ENCODE measurements at places on chromosomes 7 and 10.

DNA sequence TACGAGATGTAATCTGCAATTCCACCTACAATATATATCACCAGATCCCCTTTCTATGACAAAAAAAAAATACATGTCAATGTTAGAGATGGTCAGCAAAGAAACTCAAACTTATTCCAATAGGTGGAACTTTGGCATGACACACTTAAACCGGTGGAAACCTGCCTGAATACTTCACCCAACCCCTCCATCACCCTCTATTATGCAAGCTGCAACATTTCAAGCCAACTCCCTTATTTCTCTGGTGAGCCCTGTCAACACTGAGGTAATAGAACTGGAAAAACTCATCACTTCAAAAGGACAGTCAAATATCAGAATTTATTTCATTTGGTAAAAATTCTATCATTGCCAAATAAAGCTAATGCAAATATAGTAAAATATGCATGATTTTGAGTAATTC lies 3.6 kb downstream of the ZNF438 start:
- DNase-seq, result no peak

DNA sequence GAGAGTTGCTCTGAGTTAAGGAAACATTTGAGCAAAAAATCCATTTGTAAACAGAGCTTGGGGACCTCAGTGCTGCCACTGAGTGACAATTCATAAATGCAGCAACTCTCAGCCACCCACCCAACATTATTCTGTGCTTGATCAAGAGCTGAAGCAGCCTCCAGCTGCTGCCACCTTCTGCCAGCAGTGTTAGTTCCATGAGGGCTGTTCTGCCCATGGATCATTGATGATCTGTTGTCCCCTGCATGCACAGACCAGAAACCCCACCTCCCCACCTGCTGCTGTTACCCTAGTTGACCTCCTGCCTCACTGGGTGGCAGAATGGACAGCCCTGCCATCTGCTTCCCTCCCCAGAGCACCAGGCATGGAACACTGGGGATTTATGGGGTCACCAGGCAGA lies 305.4 kb downstream of the KCNMA1 start:
- no peak for DNase-seq

DNA sequence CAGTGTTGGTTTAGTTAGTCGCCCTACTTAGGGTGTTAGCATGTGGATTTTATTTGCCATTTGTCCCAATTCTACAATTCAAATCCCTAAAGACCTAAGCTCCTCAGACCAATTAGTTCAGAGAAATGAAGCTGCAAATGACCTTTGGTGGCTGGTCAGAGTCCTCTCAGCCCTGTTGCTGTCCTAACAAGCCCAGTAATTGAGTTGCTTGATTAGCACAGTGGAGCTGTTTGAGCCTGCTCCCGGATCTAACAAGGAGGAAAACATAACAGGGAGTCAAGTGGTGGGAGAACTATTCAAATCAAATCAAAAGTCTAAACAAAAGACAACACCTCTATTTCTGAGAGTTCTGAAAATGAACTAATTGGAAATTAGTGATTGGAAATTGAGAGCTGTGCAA lies 22.1 kb downstream of the ZDHHC6 start:
- DNase-seq, result no peak

DNA sequence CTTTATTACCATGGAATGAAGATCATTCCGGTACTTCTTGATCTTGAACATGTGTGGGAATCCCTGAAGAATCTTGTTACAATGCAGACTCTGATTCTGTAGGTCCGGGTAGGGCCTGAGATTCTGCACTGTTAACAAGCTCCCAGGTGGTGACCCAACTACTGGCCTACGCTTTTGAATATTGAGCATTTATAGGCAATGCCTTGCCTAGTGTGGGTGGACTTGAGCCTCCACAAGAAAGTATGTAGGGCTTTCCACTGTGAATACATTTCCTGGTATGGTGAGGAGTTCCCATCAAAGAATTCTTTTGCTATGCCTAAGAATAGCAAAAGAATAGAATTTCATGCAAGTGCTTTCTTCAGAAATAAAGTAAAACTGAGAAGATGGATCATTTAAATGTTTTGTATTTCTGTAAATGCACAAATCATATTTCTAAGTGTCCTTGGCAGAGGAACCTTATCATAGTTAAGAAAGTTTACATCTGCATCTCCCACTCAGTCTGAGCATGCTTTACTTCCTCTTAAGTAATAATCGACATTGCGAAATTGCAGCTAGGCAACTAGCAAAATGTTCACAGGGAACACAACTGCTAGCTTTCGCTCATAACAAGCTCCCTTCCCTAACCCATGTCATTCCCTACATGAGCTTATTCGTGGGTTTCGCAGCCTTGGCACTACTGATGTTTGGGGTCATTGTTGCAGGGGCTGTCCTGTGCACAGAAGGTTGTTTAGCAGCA lies 71.4 kb downstream of the AHR start:
- DNase-seq, result no peak

DNA sequence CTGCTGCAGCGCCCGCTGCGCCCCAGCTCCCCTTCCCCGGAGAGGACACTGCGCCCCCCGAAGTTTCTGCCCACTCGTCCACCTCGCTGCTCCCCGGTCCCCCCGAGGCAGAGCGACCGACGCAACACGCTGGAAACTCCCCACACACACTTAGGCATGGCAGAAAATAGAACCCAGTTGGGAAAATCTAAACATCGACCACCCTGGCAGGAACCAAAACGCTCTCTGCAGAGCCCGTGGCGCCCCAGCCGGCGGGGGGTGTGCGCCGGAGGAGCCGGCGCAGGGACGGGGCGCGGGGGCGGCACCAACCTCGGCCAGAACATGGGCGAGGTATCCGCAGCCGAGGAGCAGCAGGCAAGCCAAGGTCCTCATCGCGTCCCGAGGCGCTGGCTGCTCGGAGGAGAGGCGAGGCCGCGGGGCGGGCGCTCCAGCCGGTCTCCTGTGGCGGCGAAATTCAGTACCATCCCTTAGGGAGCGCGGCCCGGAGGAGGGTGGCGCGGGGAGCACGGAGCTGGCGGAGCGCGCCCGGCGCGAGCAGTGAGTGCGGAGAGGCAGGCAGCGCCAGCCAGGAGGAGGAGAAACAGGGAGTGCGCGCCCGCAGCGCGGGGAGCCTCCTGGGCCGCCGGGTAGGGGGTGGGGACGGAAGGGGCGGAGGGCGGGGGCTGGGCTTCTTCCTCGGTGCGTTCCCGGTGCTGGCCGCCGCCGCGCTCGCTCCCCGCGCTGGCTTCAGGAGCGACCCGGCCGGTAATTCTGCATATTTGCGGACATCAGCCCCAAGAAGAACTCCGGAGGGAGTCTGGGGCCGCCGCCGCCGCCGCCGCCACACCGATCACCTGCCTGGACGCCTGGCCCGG lies 789 bp downstream of the PDGFA start:
- DNase-seq, result peak; percentile 22

DNA sequence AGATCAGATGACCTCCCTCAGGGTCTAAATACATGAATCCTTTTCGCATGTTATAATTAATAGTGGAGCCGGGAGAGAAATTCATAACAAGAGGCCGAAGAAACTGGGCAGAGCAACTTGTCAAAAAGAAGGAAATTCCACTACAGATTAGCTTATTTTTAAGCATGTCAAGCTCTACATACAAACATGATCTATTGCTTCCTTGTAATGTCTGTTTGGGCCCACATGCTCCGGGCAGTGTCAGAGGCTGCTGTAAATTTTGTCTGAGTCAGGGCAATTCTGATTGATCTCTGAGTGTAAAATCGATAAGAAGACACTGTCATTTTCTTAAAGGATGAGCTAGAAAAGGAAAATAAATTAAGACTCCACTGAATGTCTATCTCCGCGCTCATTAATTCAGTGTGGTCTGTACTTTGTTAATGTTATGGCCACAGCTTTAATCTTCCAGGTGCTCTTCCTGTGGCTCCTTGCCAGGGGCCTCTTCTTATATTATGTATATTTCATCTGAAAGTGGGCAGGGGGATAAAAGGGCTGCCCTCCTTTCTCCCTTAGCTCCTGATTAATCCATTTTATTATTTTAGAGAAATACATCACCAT lies 194.1 kb upstream of the SP8 start:
- no peak for DNase-seq

DNA sequence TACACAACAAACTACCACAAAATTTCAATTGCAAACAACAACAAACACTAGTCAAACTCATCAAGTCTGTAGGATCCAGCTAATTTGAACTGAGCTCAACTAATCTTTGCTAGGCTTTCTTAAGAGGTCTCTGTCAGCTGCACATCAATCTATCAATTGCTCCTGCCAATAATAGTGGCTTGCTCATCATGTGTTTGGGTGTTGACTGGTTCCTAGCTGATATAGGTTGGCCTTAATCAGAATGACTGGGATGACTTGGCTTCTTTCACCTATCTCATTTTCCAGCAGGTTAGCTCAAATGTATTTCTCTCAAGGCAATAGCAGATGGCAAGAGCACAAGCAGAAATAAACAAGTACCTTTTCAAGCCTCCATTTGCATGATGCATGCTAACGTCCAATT lies 370.3 kb upstream of the NFE2L3 start:
- no peak for DNase-seq

GRCh38 chr7:39958038-39958437 lies 8.0 kb downstream of the CDK13 start:
- DNase-seq, result no peak

GRCh38 chr7:41104631-41105030 lies 598.3 kb downstream of the INHBA start:
- DNase-seq, result no peak

DNA sequence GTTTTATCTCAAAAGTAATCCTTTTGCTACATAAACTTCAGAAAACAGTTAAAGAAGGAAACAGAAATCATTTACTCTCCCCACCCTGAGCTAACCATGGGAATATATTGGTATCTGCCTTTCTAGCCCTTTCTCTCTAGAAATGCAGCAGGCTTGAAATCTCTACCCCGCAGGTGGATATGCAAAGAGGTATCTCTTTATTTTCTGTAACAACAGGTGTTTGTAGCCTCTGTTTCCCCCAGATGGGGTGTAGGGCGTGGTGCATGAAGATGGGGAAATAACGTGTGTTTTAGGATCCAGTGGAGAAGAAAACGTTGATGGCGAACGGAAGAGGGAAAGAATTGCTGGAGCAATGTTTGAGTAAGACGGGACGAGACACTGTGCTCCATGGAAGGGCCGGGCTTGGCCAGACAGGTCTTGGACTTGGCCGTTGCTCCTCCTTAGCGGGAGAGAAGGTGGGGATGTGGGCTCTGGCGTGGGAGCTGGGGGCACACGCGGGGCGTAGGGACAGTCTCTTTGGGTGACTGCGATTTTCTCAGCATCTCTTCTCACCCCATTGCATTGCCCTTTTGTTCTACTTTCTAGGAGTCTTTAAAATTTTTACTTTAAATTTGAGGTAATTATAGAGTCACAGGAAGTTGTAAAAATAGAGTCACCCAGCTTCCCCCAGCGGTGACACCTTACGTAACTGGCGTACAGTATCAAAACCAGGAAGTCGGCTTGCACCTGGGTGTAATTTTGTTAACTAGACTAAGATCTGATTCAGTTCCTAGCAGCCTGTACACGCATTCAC lies 82.9 kb downstream of the ELFN1 start:
- peak; percentile 5 for DNase-seq

DNA sequence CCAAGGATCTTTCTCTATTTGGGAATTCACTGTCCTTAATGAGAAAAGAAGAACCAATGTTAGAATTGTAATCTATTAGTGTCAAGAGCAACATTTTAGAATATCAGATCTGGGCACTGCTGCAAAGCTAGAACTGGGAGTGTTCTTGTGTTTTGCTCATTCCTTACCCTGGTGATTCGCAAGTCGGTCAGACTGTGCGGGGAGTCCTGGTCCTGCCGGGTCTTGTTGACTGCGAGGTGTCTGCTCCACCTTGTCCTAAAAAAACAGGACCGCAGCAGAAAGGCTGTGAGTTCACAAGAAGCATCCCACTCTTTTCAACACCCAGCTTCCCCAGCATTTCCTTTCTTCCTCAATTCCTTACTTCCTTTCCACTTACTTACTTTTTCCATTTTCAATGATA lies 79.0 kb downstream of the GRB10 start:
- DNase-seq, result no peak

- no peak for DNase-seq
Measured at GRCh38 chr7:74028321-74028838, 407 bp downstream of the ELN start.

DNA sequence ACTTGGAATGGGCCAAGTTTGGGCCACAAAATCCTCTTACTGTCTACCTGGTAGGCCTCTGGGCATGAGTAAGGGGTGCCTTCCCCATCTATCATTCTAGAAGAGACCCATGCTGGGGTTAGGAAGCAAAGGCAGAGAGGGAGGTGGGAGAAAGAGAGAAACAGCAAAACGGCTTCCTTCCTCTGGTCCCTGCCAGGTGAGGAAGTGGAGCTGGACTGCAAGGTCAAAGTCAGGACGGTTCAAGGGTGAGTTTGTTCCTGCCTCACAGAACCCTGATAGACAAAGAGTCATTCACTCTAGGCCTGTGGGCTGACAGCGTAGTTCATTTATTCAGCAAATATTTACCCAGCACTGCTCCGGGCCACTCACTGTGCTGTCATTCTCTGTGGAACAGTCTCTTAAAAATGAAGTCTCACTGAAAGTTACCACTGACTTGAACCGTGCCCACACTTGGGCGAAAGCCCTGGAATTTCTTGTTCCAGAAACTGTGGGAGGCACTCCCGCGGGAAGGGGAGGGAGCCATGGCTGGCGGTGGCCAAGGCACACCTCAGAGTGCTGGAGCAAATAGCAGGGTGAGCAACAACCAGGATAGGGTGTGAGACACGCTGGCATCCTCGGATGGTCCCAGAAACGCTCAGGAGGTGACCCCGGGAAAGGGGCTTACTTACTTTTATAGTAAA lies 26.2 kb upstream of the ECHDC3 start:
- DNase-seq, result no peak

DNA sequence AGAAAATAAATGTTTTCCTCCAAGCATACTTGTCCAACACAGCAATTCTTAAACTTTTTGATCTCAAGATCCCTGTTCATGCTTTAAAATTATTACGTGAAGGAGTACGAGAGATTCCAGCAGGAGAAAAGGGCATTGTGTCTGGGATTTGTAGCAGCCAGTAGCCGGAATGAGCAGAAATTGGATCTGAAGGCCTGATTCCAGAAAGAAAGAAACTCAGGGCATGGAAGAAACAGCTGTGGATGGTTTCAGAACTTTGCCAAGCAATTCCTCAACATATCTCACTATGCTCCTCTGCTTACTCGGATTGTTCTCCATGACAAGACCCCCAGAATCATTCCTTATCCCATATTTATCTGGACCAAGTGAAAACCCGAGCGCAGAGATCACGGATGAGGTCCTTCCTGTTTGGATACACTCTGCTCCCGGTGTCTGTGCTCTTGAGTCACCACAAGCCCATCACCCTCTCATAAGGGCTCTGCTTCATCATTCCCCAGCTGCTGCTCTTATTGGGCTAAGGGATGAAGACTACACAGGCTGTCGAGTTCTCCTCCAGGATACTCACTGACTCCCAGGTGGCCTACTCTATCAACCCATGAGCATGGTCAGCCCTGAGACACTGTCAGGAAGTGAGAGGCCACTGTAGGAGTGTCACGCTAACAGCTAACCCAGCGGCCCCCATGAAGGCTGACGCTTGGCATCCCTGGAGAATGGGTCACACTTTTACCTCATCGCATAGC lies 121.0 kb upstream of the LANCL2 start:
- no peak for DNase-seq

GRCh38 chr7:76065016-76065612 lies 17.2 kb downstream of the MDH2 start:
- DNase-seq, result no peak

GRCh38 chr10:112433136-112433535 lies 13.6 kb downstream of the ZDHHC6 start:
- DNase-seq, result no peak
